AG04450 (cell line): ENCODE measurements at places on chromosomes 6 and 20.
A peak's percentile ranks its signal among the peaks of the same experiment; 100 is the strongest.

DNA sequence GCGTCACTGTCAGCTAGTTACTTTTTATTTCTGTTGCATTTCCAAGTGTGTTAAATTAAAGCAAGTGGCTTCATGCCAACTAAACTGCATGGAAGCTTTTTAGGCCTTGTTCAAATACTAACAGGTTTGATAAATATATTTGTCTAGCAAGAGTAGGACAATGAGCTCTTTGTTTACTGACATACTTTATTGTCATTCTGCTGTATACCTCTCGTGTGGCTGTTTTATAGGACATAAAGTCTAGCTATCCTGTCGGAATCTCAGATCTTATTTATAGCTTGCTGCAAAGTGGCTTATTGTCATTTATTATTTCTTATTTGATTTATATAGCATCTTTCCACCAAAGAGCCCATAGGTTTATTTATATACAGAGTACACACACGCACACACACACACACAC, 711.1 kb downstream of the KIF16B start:
- DNase-seq, result no peak

GRCh38 chr20:17594443-17594842, 24.6 kb downstream of the DSTN start:
- peak; percentile 59 for DNase-seq

DNA sequence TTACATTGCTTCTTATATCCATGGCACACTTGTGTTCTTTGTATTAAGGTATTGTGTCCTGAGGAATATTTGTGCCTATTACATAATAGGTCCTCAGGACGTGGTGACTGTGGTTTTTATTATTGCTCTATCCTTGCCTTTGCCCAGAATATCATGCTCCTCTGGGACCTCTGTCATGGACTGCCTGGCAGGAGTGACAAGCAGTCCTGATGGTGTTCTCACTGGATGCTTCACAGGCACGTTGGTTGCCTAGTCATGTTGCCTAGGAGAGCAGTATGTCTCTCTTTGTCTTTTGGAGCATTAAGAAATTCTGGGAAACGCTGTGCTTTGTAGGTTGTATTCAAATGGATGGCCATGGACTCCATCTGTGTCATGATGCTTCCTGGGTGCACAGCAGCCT, 24.7 kb upstream of the MROH8 start:
- no peak for DNase-seq

- DNase-seq, result no peak
Measured at GRCh38 chr20:49210757-49211110, 8.5 kb upstream of the DDX27 start.

GRCh38 chr6:119234457-119234856, 115.1 kb downstream of the MAN1A1 start:
- no peak for DNase-seq

GRCh38 chr20:57106692-57107091, 159.7 kb downstream of the BMP7 start:
- no peak for DNase-seq
